CD4-positive, alpha-beta T cell treated with Interleukin-10 for 1 hour (primary cell): ENCODE measurements at places on chromosomes 1 and 21.

- DNase-seq = no peak
Measured at GRCh38 chr1:202858331-202858730, 30.6 kb downstream of the RABIF start.

- no peak for DNase-seq
Measured at GRCh38 chr1:243686159-243686558, 163.9 kb downstream of the AKT3 start.

DNA sequence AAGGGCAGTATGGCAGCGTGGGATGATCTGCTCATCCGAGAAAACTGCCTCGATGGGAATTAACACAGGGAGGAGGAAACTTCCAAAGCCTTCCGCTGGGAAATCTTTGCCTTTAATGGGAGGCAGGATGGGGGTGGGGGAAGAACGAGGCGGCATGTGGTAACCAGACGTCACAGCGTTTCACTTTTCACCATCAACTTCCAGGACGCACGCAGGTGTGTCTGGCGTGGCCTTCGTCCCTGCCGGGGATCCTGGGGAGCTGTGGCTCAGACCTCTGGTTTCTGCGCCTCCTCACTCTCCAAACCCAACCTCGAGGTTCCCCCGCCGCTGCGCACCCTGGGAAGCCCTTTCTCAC, 282 bp downstream of the RSPH1 start:
- no peak for DNase-seq

DNA sequence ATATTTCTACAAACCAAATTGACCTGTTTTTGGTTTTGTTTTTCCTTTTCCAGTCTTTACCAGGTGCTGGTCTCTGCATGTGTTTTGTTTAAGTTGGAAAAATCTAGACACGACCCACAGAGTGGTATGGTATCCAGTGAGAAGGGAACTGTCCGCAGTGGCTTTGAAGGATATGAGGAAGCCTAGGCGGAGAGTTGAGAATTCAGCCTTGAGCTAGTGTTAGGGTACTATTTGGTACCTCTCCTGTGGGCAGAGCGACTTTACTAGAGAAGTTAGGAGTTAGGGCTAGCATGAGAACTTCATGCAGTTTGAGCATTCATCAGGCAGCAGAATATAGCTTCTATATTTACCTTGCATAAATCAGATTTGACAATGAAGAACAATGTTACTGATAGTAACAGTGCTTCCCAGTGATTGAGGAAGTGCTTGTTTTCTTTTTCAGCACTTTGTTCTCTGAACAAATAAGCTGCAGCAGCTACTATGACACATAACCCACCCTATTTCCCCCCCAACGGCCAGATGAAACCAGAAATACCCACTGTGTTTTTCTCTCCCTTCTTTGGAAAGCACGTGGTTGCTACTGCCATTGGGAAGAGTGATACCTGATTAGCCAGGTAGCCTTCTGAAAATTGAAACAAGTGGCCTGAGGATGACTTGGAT, 19.0 kb downstream of the MRPS6 start:
- DNase-seq = no peak

GRCh38 chr1:6724517-6725141, 23.0 kb upstream of the DNAJC11 start:
- DNase-seq = no peak

- no peak for DNase-seq
Measured at GRCh38 chr1:20410503-20410902, 75.5 kb downstream of the CAMK2N1 start.

GRCh38 chr1:67618285-67619018, 66.5 kb upstream of the GADD45A start:
- no peak for DNase-seq

DNA sequence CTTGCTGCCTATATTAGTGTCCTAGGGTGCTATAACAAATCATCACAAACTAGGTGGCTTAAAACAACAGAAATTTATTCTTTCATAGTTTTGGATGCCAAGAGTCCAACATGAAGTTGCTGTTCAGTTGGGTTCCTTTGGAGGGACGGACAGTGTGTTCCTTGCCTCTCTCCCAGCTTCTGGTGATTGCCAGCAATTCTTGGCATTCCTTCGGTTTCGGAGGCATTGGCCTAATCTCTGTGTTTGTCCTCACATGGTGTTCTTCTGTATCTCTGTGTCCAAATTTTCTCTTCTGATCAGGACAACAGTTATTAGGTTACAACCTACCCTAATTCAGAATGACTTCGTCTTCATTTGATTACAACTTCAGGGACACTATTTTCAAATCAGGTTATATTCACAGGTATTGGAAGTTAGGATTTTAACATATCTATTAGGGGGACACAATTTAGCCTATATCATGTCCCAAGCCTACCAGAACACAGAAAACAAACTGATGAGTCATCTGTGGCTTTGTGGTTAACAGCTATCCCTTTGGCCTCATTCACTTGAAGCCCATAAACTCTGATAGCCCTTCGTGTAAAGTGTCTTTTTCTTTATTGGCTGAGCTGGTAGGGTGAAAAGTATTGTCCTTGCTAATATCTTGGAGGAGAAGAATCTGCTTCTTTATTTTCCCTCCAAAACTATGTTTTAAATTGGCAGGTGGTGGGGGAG, 83.2 kb upstream of the PAPPA2 start:
- DNase-seq = no peak

DNA sequence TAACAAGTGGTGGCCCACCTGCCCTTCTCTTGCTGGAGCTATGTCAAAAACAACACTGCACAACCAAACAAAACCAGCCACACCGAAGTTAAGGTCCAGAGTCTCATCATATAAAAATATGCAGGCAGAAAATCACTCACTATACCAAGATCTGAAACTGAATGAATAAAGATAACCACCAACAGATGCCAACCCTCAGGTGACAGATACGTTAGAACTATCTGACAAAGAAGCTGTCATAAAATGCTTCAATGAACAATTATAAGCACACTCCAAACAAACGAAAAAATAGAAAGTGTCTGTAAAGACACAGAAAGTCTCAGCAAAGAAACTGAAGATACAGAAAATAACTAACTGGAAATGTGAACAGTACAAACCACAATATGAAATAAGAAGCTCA, 14.0 kb downstream of the ZNF496 start:
- DNase-seq = no peak

GRCh38 chr1:174433451-174433850, 14.3 kb upstream of the GPR52 start:
- DNase-seq = no peak

DNA sequence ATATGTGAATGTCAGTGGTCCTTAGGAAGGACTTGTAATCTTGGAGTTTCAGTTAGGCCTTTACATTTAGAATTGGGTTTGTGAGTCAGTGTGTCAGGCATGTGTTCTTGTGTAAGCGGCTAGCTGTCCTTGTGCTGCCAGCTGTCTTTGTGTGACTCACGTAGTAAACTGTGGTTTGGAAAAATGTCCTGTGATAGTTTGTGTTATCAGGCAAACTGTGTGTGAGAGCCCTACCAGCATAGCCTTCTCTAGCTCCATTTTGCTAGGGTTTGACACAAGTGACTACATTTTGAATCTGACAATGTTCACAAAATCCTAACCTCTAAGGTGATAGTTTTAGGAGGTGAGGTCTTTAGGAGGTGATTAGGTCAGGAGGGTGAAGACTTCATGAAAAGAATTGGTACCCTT, 6.9 kb upstream of the SLC35D1 start:
- no peak for DNase-seq

DNA sequence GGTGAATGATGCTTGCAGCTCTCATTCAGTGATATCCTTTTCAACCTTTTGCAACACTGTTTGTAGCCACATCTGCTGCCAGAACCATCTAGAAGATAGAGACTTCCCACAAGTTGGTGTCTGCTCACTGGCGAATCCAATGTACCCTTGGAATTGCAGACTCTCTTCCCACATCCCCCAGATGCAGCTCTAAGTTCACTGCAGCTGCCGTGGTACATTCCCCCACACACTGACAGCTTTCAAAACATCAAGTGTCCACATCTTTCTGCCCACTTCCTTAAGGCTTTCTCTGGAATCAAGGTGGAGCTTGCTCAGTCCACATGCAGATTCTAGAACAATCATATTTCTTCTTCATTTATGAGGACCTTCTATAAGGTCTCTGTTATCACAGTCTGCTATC, 99.2 kb downstream of the PLPPR4 start:
- no peak for DNase-seq

- DNase-seq = no peak
Measured at GRCh38 chr1:116379057-116379630, 6.1 kb downstream of the ATP1A1 start.

- DNase-seq = no peak
Measured at GRCh38 chr1:44828003-44828651, 14.9 kb downstream of the PTCH2 start.

DNA sequence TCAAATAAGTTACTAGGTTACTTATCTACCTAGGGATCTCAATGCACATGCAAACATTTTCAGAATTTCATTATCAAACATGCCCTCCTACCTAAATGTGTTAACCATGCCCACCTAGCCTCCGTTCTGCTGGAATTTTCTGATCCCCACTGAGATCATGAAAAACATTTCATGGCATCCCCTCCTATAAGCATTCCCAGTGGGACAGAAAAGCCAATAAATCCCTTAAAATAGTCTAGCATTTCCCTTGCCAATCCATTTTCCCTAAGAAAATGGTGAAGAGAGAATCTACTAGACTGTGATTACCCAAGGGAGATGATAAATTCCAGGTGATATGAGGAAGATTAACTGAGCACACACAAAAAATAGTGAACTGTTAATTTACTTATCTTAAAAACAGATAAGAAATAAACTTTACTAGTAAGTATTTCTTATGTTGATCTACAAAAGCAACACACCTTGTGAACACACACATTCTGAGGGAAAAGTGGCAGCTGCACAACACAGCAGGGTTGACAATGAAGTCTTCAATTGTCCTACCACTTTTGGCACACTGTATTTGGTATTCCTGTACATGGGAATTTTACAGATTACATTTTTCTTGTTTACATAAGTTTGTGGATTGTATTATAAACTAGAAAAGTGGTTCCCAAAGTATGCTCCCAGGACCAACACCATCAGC, 49.6 kb downstream of the ARID4B start:
- no peak for DNase-seq

DNA sequence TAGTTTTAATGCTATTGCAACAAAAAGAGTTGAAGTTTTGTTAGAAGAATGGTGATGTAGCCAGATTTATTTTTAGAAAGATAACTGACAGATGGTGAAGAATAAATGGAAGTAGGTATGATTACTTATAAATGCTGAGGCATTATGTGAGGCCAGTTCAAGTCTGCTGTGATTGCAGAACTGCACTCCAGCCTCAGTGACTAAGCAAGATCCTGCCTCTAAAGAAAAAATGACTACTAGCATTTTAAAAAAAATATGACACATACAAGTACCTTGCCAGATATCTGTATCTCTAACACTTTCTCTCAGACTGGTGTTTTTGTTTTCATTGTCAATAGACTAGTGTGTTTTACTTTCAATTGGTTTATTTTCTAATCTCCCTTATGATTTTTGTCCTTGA, 1242.4 kb upstream of the ADGRL4 start:
- no peak for DNase-seq

GRCh38 chr1:228373681-228374571, 32.7 kb downstream of the TRIM11 start:
- DNase-seq = no peak

GRCh38 chr1:207510444-207510843, 14.5 kb downstream of the CR1 start:
- DNase-seq = no peak

DNA sequence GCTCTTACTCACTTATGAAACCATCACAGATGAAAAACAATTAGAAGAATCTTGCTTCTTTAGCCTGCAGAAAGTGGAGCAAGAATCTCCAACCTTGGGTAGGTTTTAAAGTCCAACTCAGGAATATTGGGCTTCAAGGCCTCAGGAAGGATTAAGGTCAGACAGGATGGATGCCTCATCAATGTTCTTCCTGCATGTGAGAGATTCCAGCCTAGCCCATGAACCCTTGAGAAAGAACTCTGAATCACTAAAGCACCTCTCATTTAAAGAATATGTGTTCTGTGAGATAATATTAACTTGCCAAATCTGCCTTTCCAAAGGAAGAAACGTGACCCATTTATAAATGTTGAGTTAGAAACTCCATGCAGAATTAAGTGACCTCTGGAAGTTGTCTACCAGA, 345.2 kb upstream of the CAMK1G start:
- DNase-seq = no peak

- no peak for DNase-seq
Measured at GRCh38 chr1:206754011-206754410, 16.6 kb upstream of the IL19 start.

- DNase-seq = no peak
Measured at GRCh38 chr1:65163201-65163805, 15.3 kb downstream of the AK4 start.

DNA sequence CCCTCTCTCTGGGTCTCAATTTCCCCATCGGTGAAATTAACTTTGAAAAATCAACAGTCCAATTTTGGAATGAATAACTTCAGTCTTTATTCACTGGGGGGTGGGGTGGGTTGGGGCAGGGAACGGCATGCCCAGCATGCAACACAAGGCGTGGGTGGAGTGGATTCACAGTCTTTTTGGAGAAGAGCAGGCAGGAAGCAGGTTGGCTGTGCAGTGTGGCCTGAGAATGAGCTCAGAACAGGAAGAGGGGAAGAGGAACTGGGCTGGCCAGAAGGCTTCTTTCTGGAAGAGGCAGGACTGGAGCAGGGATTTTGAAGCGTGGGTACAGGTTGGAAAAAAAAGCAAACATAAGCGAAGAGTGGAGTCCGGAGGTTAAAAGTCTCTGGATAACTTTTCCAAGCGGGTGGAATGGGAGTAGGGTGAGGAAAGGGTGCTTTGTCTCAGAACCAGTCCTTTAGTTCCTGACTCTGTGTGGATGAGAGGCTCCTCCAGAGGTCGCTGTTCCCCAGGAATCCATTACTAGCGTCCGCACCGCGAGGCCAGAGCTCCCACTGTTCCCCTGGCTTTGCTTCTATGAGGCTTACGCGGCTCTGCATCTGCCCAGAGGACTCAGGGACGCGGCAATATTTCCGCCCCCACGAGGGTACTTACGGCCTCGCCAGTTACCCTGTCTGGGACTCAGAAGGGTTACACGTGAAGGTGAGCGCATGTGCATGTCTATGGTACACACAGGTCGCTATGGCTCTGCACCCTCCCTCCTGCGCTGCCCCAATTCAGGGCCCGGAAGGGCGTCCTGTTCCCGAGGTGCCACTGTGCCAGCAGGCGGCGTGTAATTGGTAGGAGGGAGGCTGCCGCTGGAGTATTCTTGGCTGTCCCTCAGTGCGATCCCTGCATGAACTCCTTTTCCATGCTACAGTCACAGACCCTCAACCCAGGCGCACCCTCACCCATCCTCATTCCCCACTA, 5.5 kb upstream of the FOXD2 start:
- DNase-seq = peak; percentile 62
